ENCODE measurements at places on chromosomes 12 and 14.

DNA sequence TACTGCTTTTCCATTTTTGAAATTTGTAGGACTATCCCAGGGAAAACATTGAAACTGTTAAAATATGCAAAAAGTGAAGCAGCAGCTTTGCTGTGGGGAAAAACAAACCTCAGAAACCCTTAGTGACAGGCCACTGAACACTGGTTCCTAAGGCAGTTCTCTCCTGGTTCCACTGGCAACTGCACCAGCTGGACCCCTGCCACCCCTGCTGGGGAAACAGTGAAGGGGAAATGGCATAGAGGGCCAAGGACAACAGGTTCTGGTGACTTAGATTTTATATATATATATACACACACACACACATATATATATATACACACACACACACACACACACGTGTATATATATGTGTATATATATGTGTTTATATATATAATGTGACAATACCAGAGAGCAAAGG lies 16.2 kb upstream of the KRT7 start:
- DNase-seq, result no peak

DNA sequence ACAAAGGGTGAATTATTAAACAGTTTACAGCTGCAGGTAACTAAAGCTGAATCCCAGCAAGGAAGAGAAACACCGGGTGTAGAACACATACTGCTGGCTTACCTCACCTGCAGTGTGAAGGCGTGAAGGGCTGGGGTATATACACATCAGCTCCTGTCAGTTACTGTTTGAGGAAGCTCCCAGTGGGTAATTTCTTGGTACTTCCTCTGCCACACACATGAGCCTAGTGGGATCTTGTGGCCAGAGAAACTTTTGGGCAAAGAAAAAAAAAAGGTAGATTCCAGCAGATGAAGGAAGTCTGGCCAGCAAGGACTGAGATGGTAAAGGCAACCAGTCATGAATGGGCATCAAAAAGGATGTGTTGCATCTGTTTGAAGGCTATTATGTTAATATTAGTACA lies 14.0 kb upstream of the GPR33 start:
- DNase-seq, result no peak

DNA sequence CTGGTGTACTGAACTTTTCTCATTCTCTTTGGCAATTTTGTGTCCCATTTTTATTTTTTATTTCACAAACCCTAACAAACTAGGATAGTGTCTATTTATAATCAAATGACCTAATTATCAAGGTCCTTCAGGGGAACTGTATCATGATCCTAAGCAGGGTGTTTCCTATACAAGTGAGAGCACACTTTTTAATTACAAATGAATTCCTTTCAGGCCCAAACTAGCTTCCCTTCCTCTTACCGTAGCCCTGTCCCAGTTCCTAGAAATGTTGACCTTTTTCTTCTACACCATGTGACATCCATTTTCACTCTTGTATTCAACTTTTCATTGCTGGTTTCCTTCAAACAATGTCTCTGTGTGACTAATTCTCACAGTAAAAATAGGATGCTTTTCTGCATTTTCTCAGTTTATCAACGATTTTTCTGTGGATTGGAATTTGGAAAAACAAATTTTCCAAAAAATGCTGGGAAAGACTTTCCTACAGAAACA lies 411.4 kb downstream of the CCDC91 start:
- DNase-seq, result no peak

DNA sequence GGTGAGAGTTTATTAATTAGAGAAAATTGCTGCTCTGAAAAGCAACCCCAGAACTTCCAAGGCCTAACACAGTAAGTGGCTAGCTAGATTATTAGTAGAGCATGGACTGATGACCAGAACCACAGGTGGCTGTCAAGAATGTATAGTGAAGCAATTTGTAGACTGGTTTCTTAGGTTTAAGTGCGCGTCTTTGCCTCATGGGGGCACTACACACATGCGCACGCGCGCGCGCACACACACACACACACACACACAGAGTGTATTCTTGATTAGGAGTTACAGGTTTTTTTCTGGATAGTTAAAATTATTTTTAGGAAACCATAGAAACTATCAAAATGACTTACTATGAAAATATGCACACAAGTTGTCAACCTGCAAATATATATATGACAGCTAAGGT lies 66.5 kb downstream of the BHLHE41 start:
- no peak for DNase-seq

- no peak for DNase-seq
These were observed 60.0 kb upstream of the ELK3 start for GRCh38 chr12:96134200-96134599.

DNA sequence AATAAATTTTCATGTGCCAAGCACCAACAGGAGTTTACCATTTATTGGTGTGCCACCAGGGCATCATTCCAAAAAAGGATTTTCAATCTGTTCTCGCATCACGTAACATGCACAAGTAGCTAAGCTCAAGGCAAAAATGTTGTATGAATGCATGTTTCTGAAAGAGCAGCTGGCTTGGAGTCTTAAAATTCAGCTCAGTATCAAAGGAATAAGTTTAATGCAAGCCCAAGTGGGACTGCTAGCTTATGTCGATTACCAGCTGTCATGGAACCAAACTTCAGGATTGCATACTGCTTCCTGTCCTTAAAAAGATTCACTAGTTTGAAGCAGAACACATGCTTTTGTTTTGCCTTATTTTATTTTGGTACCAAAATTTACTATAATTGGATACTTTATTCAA lies 437.0 kb downstream of the FSCB start:
- no peak for DNase-seq

GRCh38 chr12:93402333-93403311 lies 24.9 kb downstream of the NUDT4 start:
- DNase-seq, result no peak

DNA sequence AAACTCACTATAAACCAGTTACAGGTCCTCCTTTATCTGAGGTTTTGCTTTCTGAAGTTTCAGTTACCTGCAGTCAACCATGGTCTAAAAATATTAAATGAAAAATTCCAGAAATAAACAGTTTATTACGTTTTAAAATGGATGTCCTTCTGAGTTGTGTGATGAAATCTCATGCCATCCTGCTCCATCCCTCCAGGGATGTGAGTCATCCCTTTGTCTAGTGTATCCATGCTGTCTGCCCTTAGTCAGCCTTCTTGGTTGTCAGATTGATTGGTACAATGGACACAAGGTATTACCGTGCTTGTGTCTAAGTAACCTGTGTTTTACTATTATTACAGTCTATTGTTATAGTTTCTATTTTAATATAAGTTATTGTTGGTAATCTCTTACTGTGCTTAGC lies 328.3 kb downstream of the APAF1 start:
- DNase-seq, result no peak

DNA sequence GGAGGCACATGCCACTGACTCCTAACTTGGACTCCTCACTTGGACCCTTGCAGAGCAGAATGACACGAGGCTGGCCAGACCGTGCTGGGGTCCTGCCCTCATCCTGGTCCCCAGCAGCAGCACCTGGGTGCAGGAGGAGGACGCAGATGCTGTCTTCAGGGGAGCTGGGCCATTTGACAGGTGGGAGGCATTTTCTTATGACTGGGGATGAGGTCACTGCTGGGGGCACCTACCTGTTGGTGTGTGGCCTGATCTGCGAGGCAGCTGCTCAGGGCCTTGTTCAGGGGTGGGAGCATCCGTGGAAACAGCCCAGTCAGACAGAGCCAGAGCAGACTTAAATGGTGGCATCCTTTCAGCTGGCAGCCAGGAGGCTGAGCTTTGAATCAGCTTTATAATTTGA lies 57.3 kb downstream of the CACNA1C start:
- DNase-seq, result no peak

GRCh38 chr12:21583587-21583986 lies 21.1 kb downstream of the GYS2 start:
- no peak for DNase-seq

DNA sequence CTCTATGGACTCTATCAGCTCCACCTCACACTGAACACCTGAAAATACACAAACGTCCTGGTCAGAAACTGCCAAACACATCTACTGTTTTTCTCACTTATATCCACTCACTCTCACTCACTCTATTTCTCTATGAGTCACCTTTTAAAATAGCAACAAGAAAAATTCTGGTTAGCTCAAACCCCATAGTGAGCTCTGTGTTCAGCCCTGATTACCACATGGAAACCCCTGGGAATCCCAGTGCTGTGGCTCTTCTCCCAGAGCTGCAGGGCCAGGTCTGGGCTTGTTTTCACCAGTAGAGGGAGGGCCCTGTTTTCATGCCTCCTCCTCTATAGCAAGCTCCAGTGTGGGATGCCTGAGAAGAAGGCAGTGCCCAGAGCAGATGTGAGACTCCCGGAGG lies 1126.1 kb downstream of the TMEM121 start:
- no peak for DNase-seq

- DNase-seq, result no peak
These were observed 4.4 kb upstream of the ELK3 start for GRCh38 chr12:96189781-96190180.

GRCh38 chr12:57712701-57713100 lies 18.8 kb downstream of the OS9 start:
- DNase-seq, result no peak

DNA sequence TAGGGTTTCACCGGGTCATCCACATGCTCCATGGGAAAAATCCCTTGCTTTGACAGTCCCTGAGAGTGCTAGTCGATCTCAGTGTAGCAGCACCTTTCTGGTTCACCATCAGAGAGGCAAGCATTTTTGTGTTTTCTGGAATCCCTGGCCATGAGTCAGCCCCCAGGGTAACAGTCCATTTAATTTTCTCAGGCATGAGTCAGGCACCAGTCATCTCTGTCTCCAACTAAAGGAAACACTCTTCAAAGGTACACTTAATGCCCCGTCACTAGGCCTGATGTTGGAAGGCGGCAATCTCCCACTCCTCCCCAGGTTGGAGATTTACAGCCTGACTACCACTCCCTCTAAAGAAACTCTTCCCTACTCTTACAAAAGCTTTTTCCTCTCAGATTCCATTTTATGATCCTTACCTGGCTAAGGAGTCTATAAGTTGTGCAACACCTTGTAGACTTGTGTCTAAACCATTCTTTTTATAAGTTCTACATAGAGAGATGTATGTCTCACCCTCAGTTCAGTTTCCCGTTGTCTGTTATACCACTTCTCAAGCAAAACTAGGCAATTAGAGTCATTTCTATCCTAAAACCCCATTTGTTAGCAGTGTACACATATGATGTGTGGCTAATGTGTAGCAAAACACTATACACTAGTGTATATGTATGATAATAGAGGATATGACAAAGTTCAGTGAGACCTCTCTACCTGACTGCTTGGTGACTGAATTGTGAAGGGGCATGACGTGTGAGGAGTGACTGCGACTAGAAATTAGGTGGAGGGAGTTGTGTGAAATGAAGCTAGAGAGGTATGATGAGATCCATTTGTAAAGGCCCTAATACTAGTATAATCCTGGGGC lies 24.6 kb downstream of the TMEM19 start:
- DNase-seq, result no peak

- no peak for DNase-seq
These were observed 11.1 kb downstream of the PLBD2 start for GRCh38 chr12:113369391-113369985.

DNA sequence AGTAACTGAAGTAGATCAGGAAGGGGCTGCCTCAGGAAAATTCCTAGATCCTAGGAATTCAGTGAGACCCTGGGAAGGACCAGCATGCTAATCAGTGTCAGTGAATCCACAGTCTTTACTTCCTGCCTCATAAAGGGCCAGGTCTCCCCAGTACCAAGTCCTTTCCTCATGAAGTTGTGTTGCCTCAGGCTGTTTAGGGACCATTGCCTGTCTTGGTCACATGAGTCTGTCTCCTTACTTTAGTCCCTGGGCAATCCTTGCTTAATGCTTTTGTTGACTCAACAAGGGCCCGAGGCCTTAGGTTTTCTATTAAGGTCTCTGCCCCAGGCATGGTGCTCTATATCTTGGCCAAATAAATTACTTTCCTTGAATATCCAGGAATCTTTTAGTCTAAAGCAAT lies 16.1 kb upstream of the ATF1 start:
- no peak for DNase-seq

GRCh38 chr12:103011974-103012763 lies 54.7 kb downstream of the ASCL1 start:
- DNase-seq, result no peak

- no peak for DNase-seq
These were observed 174.1 kb downstream of the SLC6A15 start for GRCh38 chr12:84738481-84738972.

DNA sequence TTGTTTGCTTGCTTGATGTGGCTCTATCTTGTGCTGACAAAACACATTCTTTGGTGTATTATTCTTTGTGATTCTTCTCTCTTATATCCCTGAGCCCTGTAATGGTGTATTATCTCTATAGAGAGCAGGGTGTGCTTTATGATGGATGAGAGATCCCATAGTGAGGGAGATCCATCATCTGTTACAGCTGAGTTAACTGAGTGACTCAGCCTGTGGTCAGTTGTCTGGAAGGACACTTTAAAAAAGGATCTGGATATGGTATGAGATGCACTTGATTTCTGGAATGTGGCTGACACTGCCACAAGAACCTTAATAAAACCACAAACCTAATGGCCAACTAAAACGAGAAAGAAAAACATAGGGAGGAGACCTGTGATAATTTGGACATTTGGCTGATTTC lies 461.4 kb upstream of the SYT1 start:
- no peak for DNase-seq

DNA sequence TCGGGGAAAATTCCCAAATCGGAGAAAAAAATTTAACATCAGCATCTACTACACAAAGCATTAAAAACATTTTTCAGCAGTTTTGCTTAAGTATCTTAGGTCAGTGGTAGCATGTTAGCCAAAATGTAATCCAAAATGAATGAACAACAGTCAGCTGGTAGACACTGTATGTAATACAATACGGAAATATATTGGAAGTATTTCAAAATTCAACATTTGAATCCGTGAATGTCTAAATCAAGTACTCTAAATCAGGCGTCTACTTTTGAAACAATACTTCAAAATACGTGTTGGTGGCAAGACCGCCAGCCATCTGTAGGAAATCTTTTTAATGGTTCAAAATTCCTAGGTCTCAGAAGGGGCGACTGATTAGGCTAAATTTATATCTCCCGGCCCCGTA lies 1.1 kb downstream of the SCAF11 start:
- no peak for DNase-seq

GRCh38 chr12:12577786-12578185 lies 15.1 kb upstream of the DUSP16 start:
- no peak for DNase-seq

DNA sequence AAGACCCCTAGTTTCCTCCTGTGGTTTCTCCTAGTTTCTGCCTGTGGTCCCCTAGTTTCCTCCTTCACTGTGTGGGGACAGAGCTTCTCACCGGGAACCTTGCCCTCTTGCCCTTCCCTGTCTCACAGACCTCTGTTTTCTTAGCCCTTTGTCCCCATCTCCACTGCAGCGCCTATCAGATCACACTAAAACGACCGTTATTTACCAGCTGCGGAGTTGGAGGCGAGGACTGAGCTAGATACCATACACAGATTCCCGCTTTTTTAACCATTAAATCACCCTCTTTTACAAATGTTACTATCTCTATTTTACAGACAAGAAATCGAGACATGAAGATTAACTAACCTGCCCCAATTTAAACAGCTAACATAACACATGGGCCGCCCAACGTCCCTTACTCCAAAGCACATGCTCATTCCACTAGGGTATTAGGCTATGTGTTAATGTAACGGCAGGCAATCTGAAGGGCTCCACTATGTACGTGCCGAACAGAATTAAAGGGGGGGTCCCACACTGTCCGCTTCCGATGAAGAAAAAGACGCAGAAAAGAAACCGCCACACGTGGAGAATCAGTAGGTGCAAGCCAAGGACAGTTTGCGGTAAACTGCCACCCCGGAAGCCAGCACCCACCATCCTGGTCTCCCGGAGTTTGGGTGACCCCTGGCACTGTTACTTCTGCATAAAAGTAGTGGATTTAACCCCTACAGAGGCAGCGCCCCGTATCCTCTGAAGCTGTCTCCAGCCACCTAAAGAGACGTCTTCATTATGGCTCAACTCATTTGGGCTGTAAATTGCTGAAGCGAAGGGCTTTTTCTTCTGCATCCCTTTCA lies 1.9 kb upstream of the FKBP4 start:
- DNase-seq, result no peak

All from stimulated activated CD8-positive, alpha-beta memory T cell treated with anti-CD3 and anti-CD28 coated beads, Interleukin-15, amount 100 ng/mL, for 24 hours (primary cell).